Kidney epithelial cell (primary cell): ENCODE measurements at places on chromosomes 2 and 18. TPM values are rescaled to one million over a fixed set of nuclear protein-coding genes. Genes with fewer than 3 reads are reported as not detected.

The OR6B2 gene
- not detected in 2 replicates for total RNA-seq

DNA sequence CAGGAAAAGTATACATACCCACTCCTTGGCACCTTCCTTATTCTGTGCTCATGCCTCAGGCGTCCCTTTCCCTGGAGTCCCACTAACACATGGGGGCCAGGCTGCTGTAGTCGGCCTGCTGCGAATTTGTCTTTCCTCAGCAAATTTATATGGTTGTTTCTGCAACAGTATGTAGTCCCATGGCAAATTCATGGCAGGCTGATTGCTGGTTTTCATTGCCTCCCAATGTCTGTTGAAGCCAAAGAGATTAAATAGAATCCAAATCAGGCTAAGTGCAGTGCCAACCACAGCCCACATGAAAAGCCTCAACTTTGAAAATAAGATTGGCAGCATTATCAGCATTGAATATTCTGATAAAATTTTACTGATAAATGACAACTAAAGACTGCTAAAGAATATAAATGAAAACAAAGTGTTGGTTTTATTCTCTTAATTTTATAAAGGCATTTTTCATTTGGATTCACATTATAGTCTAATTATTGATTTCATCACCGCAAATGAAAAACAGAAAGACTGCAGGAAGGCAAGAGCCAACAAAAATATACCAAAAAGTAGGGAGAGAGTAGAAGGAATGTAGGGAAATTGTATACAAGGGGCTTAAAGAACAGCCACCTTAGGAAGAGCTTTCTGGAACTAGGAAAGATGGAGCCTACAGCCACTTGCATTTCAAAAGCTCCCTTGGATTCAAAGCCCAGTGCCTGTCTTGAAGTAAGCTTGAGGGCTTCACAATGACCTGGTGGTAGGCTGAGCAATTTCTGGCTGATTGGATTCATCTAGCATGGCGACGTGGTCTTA is 283.7 kb upstream of the MMADHC start:
- DNase-seq: no peak

DNA sequence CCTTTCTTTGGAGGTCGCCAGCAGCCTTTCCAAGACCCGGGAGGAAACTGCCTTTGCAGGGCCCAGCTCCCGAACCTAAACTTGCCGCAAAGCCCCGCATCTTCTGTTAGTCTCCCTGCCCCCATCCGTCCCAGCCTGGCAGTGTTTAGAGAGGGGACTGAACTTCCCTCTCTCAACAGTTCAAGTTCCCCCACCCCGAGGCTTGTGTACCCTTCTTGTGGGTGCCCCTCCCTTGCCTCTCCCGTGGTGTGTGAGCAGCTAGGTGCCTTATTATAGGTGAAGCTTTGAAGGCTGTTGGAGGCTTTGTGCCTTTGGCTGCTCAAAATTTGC is 1.4 kb downstream of the LBH start:
- no peak for DNase-seq

DNA sequence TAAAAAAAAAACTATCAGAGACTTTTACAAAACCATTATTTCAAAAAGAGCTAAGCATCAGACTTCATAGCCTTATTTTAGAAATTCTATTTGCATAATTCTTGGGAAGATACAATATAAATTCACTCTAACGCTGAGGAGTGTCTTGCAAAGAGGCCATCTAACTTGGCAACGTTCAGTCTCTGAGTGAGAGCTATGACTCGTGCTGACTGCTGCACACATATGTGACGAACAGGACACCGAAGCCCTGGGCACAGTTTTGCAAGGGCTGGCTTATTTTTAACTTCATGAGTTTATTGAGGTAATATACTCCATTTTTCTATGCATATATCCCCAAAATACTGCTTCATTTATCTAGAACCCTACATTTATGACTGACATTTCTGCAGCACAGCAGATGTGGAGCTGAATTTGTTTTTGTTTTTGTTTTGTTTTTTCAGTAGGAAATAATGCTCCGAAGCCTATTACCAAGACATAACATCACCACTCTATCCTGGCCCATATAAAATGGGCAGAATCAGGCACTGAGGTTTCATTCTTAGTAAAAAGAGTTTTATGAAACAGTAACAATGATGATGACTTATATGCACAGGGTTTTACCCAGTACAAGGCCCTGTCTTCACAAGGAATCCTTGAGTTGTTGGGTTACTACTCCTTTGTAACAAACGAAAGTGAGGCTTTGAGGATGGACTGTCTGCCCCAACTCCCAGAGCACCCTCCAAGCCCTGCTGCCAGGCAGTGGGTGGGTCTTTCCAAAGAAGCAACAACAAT is 68.3 kb downstream of the CRACDL start:
- no peak for DNase-seq

- no peak for DNase-seq
Measured at GRCh38 chr18:48940854-48941611, 9.7 kb downstream of the SMAD7 start.

- no peak for DNase-seq
Measured at GRCh38 chr2:106858810-106859209, 27.2 kb downstream of the ST6GAL2 start.

- DNase-seq: peak; percentile 72
Measured at GRCh38 chr2:54520687-54521086, 64.6 kb downstream of the SPTBN1 start.

GRCh38 chr2:99181624-99182000 is 628 bp downstream of the MRPL30 start:
- no peak for DNase-seq

DNA sequence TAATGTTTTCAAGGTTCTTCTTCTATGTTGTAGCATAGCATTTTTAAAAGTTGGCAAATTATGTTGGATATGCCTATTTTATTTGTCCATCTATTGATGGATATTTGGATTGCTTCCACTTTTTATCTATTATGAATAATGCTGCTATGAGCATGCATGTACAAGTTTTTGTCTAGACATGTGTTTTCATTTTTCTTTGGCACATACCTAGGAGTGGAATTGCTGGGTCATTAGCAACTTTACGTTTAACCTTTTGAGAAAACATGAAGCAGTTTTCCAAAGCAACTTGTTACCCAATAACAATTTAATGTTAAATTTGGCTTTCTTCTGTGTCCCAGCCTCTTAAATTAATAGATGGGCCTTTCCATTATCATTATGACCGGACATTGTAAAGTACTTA is 30.3 kb downstream of the DNAH6 start:
- DNase-seq: no peak

GRCh38 chr2:173370198-173370597 is 15.5 kb downstream of the CDCA7 start:
- DNase-seq: no peak

DNA sequence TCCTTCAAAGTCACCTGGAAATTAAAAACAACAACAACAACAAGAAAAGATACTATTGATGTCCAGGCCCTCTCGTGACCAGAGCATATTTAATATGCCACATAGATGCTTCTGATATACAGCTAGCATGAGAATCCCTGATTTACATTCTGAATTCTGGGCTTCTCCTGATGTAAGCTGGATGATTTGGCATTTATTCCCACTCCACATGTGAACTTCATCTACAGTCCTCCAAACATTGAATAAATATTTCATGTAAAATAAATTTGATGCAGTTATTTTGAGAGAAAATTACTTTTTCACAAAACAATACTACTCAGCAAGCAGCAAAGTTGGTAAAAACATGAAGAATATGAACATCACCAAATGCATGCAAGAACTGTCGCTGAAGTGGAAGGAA is 453.2 kb upstream of the SETBP1 start:
- DNase-seq: no peak

- no peak for DNase-seq
Measured at GRCh38 chr2:4873364-4873763, 818.8 kb upstream of the SOX11 start.

DNA sequence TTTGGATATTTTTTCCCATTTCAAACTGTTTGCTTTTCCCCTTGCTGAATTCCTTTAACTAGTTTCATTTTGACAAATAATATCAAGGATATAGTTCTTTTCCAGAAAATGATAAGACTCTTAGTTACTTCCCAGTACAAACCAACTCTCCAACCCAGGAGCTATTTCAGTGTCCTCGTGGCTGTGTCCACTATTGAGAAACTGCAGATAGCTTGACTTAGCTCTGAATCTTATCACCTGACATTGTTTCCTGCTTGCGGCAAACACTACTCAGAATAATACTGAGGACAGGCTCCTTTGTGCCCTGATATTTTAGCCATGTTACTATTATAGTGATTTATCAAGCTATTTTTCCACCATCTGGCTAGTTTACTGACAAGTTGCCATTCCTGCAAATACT is 74.6 kb downstream of the KLF7 start:
- DNase-seq: no peak
